ENCODE measurements at places on chromosomes 5 and 9.

- no peak for DNase-seq
These were observed 71.6 kb upstream of the GALNT10 start for GRCh38 chr5:154118893-154119336.

GRCh38 chr5:59813761-59814536 lies 79.6 kb downstream of the PDE4D start:
- no peak for DNase-seq

- DNase-seq = peak; percentile 65
These were observed 12.4 kb downstream of the PTTG1 start for GRCh38 chr5:160434022-160434531.

DNA sequence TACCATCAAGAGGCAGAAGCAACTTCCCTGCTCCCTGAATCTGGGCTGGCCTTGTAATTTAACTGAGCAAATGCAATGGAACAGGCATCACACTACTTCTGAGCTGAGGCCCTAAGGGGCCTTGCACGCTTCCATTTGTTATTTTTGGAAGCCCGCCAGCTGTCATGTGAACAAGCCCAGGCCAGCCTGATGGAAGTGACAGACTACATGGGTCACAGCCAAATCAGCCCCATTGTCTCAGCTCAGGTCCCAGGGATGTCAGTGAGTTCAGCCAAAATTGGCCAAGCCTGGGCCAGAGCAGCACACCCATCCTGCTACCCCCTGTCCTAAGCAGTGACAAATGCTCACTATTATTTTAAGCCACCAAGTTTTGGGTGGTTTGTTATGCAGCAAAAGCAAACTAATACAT lies 72.8 kb downstream of the PRRT1B start:
- DNase-seq = peak; percentile 69

DNA sequence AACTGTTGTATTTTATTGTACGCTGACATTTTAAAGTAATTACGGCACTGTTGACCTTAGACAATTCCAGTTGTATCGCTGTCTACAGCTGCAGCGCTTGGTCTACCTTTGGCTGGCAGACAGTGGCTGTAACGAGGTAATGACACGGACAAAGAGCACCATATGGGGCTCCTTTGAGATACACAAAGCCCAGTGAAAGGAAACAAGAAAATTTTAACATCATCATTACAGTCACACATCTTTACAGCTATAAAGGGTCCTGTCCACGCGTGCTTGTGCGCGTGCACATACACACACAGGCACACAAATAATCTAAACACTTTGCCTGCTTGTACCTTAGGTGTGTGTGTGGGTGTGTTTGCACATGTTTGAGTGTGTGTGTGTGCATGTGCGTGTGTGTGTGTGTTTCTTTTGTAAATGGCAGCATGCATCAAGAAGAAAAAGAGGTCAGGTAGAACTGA lies 946.0 kb downstream of the NR2F1-AS1 start:
- no peak for DNase-seq

- DNase-seq = no peak
These were observed 239.9 kb upstream of the TNC start for GRCh38 chr9:115357821-115358220.

DNA sequence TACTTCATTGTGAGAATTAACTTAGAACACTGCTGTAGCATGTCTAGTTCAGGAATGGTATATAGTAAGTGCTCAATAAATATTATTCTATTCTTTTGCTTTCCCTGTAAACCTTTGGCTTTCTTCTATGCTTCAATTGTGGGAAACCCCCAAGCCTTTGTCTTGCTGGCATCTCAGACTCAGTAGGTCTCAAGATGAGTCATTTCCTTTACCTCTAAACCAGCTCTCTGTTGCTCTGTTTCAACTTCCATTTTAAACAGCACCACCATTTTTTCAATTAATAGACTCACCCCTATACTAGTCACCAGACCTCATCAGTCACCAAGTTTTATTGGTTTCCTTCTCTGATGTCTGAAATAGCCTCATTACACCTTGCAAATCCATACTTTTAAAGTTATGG lies 43.5 kb downstream of the DMAC1 start:
- no peak for DNase-seq

DNA sequence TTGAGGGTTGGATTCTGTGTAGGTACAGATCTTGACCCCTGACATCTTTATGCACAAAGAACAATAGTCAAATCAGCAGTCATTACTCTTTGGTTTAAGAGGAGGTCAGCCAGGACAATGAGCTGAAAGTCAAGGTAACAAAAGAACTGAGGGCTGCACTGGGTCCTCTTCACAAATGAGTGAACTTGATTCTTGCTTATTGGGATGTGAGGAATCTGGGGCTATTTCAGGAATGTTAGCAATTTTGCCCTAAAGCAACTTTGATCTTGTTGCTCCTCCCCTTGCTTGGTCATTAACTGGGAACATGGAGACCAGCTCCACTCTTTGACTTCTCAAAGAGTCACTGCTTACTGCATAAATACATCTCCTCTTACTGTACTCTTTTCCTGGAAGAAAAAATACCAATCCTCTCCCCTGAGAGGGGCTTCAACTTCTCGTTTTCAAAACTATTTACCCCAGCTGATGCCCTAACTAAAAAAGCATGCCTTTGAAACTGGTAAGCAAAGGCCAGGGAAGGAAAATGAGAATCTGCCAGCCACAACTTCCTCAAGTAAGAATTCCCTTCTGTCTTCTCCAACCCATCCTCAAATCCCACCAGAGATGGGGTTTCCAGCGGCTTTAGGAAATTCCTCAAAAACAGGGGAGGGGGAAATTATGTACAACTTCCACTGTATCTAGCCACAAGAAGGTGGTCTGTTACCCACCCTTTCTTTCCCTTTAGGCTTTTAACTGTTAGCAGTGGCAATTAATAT lies 368.3 kb downstream of the ENC1 start:
- DNase-seq = no peak

DNA sequence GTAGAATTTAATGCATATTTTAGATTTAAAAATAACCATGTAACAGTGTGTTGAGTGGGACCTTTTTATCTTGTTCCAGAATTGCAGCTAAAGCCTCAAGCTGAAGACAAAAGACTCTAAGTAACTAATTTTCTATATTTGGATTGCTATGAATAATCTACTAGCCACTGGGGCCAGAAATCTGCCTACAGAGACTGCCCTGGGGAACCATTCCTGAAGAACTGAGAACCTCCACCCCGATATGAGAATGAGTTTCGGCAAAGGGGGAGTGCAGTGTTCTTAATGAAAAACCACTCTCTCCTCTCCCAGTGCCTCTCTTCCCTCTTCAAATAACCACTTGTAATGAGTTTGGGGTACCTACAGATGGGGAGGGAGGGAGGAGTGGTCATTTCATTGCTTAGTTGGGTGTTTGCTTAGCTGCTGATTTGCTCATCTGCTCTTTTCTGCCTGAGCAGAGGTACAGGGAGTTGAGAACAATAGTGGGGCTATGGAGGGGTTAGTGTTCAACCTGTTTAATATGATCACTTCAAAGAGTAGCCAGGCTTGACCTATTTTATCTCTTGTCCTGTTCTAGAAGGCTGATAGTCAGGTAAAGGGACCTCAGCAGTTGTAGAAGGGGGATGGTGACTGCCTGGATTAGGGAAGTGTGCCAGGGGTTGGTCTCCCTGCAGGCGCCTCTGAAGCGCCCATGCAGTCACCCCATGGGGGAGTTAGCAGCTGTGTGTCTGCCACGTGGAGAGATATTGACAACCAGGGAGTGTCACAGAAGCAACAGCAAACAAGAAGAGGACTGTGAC lies 47.7 kb downstream of the ATG10 start:
- DNase-seq = no peak

DNA sequence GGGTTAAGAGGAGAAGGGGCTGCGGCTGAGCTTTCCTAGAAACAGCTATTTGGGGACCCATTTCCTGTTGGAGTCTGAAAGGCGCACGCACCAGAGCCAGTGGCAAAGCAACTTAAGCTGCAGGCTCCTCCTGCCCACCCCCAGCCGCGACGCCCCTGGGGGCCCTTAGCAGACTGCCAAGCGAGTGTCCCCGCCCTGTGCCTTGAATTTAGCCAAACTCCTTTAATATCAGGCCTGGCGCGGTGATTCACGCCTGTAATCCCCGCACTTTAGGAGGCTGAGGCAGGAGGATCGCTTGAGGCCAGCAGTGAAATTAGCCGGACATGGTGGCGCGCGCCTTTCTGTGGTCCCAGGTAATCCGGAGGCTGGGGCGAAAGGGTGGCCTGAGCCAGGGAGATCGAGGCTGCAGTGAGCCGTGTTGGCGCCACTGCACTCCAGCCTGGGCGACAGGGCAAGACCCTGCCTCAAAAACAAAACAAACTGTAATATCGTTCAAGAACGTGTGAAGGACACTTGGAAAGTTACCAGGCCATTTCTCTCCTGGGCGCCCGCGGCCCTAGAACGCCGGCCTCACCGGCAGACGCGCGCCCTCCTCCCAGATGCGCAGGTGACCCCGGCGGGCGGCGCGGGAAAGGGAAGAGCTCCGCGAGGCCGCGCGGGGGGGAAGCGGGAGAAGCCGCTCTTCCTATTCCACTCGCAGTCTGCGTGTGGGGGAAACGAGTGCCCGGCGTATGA lies 1.0 kb upstream of the F2R start:
- peak; percentile 55 for DNase-seq

DNA sequence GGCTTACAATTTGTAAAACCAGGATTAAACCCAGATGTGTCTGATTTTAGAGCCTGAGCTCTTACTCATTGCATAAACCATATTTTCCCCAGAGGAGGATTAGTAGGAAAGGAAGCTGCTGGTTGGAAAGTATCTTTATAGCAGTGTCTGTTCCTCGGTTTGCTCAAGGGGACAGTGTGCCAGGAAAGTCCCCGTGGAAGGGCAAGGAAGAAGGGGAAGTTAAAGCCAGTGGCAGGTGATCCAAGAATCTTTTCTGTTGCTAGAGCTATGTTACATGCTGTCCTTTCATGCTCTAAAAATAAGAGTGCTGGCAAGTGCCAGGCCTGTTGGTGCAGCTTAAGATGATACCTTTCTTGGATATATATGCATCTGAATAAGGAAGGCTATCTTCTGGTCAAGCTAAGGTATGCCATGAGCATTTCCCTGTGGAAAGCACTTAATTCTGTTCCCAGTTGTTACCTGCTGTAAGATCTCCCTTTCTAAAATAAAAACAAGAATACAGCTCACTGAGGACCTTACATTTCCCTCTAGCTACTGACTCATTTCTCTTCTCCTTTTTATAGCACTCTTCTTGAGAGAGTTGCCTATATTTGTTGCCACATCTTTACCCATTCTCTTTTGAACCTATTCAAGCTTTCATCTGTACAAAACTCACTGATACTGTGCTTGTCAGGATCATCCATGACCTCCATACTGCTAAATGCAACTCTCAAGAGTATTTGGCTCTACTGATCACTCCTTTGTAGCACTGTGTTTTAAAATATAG lies 8.0 kb downstream of the PDCD1LG2 start:
- no peak for DNase-seq

- DNase-seq = no peak
These were observed 271.8 kb downstream of the FANCC start for GRCh38 chr9:95045751-95046150.

- DNase-seq = peak; percentile 67
These were observed 15.0 kb downstream of the LHX6 start for GRCh38 chr9:122213589-122214413.

- no peak for DNase-seq
These were observed 203.3 kb downstream of the ADAMTS12 start for GRCh38 chr5:33688526-33688925.

Data from right hindlimb (tissue), 1 donor.